Gastrocnemius medialis (tissue), 4 donors: ENCODE measurements at places on chromosomes 5 and 9. TPM values are rescaled to one million over a fixed set of nuclear protein-coding genes. Genes with fewer than 3 reads are reported as not detected.

GRCh38 chr9:13719446-13719845, 440.0 kb upstream of the MPDZ start:
- no peak for DNase-seq

DNA sequence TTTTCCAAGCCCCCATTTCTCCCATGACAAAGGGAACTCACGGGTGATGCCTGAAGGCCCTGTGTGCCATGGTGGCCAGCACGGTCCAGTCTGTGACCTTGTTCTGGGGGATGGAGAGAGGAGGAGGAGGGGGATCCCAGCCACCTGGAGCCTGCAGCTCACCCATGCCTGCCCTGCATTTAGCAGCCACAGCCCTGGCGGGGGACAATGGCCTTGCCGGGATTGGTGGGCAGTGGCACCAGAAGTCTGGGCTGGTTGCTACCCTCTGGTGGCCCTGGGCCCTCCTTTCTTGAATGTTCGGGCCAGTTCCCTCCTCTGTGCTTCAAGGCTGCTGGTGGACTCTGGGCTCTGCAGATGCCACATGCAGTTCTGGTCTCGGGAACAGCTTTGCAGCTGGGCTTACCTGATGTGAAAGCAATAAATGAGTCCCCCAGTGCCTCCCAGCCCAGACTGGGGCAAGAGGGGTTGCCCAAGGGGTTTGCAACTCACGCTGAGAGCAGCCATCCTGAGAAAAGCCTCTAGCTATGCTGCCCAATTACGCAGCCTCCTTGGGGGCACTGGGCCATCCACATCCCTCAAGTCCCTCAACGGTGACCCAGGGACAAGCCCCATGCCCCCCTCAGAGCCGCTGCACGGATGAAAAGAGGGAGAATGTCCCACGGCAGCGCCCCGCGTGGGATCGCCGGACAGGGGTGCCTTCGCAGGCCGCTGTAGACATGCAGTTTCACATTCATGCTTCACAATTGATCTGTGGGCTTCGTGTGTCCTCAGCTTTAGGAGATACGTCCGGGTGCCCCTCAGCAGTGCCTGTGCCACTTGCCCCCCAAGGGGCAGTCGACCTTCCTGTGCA, 49.2 kb upstream of the FCN1 start:
- no peak for DNase-seq

- DNase-seq = no peak
These were observed 44.5 kb downstream of the SMC5 start for GRCh38 chr9:70303268-70303667.

DNA sequence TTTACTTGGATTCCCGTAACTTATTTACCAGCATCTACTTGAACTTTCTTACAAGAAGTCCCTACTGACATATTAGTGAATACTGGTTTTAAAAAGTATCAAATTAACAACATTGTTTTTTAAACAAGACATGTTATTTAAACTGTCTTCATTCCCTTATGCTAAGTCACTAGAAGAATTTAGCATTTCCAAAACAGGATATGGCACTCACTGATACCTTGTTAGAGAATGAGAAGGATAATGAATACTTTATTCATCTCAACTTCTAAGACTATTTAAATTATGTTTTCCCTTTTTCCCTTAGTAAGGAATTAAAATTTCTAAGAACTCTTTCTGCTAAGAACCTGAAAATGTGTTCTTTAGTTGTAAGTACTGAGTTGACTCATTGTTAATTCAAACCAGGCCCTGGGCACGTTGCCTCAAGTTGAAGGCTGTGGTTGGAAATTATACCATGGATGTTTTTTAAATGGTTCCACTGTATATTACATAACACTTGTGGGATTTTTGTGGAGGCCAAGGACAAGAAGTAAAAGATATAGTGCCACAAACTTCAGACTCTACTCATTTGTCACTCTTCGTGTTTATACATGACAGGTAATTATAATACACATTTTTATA, 219.0 kb upstream of the EDIL3 start:
- no peak for DNase-seq

DNA sequence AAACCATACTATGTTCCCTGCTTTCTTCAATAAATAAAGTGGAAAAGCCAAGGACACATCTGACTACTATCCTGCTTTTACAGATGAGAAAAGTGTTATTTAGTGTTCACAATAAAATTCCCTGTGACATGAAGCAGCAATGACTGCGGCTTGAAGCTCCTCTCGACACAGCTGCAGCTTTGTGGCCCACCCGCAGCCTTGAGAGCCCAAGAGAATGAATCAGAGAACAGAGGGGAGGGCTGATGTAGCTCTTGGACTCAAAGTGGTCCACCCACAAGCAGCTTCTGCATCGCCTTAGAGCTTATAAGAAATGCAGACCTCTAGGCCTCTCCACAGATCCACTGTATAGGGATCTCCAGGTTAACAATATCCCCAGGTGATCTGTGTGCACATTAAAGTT, 181.3 kb upstream of the GNA14 start:
- no peak for DNase-seq

DNA sequence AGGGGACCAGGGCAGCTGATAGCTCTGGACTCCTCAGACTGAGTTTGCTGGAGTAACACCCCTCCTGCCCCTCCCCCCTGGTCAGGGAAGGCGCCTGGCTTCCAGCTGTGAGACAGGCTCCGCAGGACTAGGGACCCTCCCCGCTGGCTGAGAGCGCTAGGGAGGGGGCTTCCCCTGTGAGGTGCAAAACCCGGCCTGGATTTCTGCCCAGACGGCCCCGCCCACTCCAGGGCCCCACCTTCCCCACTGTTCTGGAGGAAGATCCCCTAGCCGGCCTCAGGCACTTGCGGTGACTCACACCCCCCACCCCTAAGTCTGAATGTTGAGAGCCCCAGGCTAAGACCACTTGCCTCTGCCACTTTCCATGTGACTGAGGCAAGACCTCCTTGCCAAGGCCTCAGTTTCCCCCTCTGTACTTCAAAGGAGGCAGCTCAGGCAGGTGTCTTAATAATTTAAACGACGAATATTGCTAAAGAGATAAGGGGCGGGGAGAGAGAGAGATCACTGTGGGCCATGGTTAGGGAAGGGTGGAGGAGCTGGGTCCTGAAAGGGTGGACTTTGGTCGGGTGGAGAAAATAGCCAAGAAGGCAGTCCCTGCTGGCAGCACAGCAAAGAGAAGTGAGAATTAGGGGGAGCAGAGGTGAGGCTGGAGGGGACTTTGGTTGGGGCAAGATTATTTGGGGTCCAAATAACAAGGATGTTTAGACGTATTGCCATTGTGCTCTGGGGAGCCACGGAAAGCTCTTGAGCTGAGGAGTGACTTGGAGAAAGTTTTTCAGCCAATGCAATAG, 1.0 kb upstream of the DAB2IP start:
- no peak for DNase-seq

DNA sequence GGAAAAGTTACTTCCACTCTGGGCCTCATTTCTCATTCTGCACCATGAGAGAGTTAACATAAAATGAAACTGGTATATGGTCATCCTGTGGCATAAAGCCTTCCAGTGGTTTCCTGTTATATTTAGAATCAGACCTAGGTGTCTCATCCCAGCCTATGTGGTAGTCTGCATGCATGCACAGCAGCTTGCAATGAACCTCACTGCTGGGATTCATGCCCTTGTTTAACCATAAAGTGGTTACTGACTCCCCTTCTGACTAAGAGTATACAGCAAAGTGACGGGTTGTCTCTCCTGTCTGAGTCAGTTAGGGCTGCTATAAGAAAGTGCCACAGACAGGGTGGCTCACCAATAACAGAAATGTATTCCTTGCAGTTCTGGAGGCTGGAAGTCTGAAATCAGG, 14.7 kb upstream of the TDRD7 start:
- no peak for DNase-seq

Gene LCN15
- not detected for total RNA-seq

DNA sequence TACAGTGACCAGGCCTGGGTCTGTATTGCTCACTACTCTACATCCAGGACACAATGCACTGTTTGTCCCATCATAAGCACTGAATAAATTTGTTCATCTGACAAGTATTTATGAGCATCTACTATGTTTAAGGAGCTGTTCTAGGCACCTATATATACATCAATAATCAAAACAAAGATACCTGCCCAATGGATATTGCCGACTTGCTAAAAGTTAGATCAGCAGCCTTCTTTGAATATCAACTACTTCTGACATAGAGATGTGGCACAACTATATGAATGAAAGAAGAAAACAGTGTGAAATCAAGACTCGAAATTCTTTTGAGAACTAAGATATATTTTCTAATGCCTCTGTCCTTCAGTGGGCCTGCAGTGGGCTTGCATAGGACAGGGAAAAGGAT, 215.7 kb downstream of the ARL15 start:
- DNase-seq = no peak

Gene WNK2
- 11.3 TPM for total RNA-seq

- DNase-seq = no peak
These were observed 12.9 kb upstream of the AJM1 start for GRCh38 chr9:136829412-136829811.

Gene WDR38
- not detected for total RNA-seq

- DNase-seq = no peak
These were observed 57.3 kb downstream of the CTSL start for GRCh38 chr9:87783180-87783579.

DNA sequence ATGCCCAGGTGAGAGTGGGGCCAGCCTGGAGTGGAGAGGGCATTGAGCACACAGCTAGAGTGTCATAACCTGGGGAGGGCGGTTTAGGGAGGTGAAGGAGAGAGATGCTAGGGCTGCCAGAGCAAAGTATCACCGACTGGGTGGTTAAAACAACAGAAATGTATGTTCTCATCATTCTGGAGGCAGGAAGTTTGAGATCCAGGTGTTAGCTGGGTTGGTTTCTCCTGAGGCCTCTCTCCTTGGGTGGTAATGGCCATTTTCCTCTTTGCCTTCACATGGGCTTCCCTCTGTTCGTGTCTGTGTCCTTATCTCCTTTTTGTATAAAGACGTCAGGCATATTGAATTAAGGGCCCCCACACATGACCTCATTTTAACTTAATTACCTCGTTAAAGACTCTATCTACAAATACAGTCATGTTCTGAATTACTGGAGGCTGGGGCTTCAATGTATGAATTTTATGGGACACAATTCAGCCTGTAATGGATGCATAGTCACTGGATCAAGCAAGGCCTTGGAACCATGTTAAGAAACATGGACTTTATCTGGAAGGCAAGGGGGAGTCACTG, 118.6 kb upstream of the IL12B start:
- DNase-seq = no peak

DNA sequence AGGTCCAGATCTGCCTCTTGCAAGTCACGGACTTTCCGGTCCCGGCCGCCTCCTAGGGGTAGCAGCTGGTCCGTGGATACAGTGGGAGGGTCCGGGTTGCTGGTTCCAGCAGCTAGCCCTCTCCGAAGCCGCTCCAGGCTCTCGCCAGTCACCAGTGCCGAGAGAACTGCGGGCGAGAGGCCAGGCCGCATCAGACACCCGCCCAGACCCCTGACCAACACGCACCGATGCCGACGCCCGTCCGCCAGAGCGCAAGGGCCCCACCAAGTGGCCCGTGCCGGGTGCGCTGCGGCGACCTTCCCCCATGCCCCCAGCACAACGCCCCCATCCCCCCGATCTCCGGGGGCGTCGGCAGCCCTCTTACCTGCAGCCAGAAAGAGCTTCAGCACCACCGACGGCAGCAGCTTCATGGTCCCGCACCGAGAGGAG, 470 bp downstream of the HBEGF start:
- DNase-seq = peak; percentile 62

- no peak for DNase-seq
These were observed 19.9 kb downstream of the URM1 start for GRCh38 chr9:128390813-128391711.

DNA sequence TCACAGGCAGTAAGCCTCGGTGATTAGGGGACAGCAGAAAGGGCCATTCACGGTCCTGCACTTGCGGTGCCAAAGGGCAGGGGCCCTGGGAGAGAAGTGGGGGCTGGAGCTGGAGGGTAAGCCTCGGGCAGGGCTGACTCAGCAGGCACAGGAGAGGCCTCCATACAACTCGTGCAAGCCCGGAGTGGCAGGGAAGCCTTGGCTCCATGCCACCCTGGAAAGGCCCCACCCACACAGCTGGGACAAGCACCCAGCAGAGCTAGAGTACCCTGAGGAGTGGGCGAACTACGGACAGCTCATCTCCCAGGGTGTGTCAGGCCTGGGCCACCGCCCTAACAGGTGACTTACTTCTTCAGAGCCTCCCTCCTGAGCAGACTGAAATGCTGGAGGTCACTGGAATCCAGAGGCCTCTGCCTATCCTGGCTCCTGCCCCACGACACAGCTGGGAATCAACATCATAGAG, 5.6 kb upstream of the CAMK2A start:
- no peak for DNase-seq

- no peak for DNase-seq
These were observed 519.3 kb upstream of the PTGER4 start for GRCh38 chr5:40160435-40160834.

DNA sequence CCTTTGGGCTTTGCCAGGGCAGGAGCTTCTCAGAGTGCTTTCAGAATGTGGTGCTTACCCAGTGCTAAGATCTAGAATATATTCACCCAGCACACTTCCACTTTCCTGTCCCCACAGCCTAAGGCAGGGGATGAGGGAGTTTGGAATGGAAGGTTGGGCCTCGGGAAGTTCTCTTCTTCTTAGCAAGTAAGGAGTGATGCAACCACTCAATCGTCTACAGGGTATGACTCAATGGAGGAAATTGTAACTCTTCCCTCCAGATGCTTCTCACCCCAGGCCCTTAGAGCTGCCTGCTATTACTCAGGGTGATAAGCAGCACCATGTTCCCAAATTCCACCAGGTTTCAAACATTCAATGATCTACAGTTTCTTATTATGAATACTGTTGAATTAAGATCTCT, 30.8 kb upstream of the AGGF1 start:
- no peak for DNase-seq

- DNase-seq = no peak
These were observed 35.1 kb upstream of the NTNG2 start for GRCh38 chr9:132126680-132127236.

- no peak for DNase-seq
These were observed 186.5 kb downstream of the CHSY3 start for GRCh38 chr5:130090569-130091270.

GRCh38 chr5:97838214-97838613, 655.2 kb upstream of the RIOK2 start:
- no peak for DNase-seq

DNA sequence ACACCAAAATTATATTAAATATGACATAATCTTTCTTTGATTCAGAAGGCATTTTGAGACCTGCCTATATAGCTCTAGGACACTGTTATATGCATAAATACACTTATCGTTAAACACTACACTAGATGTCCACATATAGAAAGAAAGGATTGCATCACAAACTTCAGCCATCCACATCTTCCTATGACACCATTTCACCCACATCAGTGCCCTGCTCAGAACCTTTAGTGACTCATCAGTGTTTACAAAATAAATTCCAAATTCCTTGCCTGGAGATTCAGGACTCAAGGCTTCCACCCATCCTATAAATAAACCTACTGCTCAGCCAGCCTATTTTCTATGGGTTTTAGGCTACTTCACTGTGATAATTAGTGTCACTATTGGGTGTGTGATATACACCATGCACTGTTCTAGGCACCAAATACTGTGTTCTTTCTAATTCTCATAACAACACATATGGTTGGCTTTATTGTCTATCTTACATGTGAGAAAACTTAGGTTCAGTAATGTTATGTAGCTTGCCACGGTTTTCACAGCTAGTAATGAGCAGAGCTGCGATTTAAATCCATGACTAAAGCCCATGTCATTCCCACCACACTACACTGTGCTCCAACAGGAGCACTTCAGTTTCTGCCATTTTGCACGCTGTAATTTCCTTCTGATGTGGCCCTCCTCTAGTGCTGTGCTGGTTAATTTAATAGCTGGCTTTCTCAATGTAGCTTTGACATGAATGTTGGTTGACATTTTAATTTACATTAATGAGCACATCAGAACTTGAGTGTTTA, 103.3 kb downstream of the SREK1 start:
- DNase-seq = no peak

Gene NMUR2
- not detected for total RNA-seq

GRCh38 chr5:8320244-8320643, 451.3 kb downstream of the MTRR start:
- DNase-seq = no peak
